ENCODE measurements at places on chromosomes 12 and 14.

- no peak for DNase-seq
Observed at GRCh38 chr12:51891843-51892242, 3.9 kb downstream of the ANKRD33 start.

GRCh38 chr12:30796313-30796780 lies 41.6 kb upstream of the CAPRIN2 start:
- DNase-seq = peak; percentile 63

- DNase-seq = peak; percentile 85
Observed at GRCh38 chr12:114902665-114903064, 218.7 kb upstream of the TBX3 start.

- no peak for DNase-seq
Observed at GRCh38 chr14:102403028-102403427, 40.3 kb downstream of the TECPR2 start.

- no peak for DNase-seq
Observed at GRCh38 chr12:92199819-92200576, 54.4 kb upstream of the BTG1 start.

- DNase-seq = no peak
Observed at GRCh38 chr14:23118506-23119362, at the start of gene CEBPE. TSS of gene CEBPE (minus strand) at chr14:23119255. CDS start at chr14:23119091, 164 bp downstream.

GRCh38 chr12:27593266-27593665 lies 69.3 kb downstream of the PPFIBP1 start:
- DNase-seq = no peak

DNA sequence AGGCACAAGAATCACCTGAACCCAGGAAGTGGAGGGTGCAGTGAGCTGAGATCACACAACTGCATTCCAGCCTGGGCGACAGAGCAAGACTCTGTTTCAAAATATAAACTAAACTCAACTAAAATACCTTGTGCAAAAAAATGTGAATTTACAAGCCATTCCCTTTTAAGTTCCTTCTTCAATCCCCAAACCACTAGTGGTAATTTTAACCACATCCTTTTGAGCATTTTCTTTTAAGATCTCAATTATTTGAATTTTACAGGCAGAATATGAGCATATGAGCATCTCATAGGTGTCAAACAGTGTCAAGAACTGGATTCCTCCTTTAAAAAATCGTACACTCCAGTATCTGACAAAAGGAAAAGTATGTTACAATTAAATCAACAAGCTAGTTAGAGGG lies 57.0 kb upstream of the NPFF start:
- DNase-seq = no peak

GRCh38 chr12:42236017-42236416 lies 2.0 kb downstream of the YAF2 start:
- DNase-seq = no peak

- peak; percentile 66 for DNase-seq
Observed at GRCh38 chr12:112305951-112306350, 76.3 kb downstream of the HECTD4 start.

GRCh38 chr12:115306380-115306779 lies 622.4 kb upstream of the TBX3 start:
- no peak for DNase-seq

- DNase-seq = no peak
Observed at GRCh38 chr14:37278636-37279538, 81.2 kb downstream of the MIPOL1 start.

DNA sequence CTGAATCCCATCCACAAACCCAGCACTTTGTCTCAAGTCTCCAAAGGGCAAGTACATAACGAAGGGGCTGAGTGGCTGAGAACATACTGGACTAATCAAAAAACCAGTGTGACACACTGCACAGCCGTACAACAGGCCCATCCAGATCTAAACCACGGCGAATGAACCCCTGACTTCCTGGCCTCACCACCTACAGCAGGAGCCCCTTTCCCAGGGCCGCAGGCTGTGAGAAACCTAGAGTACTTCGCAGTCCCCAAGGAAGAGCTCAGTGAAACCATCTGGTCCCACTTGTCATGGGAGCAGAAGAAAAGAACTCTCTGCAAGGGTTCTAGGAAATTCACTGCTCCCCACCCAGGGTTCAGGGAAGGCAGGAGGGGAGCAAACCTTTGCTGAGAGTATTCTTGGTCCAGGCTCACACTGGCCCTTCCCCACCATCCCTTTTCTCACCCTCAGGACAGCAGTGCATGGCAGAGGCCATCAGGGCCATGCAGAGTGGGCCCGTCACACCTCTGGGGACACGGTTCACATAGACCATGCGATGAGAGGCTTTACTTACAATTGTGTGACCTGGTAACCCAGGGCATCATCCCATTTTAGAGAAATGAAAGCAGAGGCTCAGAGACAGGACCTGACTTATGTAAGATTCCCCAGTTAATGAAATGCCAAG lies 192.8 kb downstream of the BCL11B start:
- no peak for DNase-seq

DNA sequence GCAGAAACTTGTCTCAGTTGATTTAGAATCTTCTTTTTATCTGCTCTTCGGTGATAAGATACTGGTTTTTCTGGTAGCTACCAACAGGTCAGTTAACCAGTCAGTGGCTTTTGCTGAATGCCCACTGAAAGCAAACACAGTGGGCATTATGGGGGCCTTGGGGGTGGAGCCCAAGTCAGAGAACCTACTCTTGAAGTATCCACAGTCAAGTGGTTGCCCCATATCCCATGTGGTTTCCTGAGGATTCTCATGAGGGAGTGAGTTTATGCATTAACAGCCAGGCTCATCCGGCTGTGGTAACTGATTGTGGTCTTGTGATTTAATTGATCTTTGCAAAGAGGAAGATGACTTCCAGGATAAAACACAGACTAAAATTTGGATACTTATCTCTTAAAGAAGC lies 83.7 kb downstream of the ST8SIA1 start:
- DNase-seq = no peak

DNA sequence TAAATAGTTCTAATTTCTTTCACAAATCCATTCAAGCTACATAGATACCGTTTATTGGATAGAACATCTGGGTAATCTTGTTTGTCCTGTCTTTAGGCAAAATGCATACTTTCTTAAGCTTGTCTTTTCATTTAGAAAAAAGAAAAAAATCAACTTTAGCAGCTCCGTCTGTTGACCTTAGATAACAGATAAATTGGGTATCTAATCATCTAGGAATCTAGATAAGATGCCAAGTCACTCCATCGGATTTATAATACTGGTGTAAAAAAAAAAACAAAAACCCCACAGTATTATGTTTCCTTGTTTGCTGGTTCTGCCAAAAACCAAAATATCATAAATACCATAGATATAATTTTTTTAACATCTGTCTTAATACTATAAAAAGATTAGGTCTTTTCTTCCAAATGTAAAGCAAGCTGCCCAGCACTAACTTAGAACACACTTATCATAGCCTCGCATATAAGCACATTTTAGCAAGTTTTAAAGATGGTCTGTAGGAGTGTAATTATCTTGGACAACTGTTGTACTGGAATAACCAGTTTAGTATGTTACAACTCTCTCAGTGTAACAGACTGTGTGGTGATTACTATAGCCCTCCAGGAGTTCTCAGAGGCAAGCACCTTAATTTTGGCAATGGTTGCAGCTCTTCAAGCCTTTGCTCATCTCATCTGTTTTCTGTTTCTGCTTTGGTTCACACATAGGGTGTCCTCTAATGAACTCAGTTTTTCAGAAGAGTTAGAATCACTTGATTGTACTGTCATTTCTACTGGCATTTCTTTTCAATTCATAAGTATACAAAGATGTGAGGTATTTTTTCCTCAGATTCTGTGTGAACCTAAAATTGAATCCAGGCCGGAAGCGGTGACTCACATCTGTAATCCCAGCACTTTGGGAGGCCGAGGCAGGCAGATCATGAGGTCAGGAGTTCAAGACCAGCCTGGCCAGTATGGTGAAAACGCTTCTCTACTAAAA lies 83.1 kb downstream of the ANO6 start:
- DNase-seq = peak; percentile 17

All from NCI-H1105 treated with DMSO at 0.1 percent for 48 hours (cell line).